Mesendoderm (in vitro differentiated cells): ENCODE measurements at places on chromosomes 3 and 15.

DNA sequence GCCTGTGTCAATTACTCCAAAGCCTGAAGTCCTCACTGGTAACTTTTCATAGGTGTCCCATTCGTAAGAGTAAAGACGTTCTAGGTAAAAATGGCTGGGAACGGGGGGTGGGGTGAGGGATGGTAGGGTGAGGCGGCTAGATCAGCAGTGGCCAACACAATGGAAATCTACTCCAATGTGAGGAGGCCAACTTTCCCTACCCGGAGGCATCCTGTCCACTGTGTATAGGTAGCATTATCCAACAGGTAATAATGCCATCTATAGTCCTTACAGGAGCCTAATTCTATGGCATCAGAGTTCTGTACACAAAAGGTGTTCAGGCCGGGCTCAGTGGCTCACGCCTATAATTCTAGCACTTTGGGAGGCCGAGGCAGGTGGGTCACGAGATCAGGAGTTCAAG, 29.1 kb downstream of the HDC start:
- no peak overlapping the region for H3K4me3 ChIP-seq
- H3K27ac ChIP-seq: no peak overlapping the region
- no peak for DNase-seq
- no peaks in the 10 kb centered on the region for H3K4me1 ChIP-seq
- H3K27me3 ChIP-seq: no peaks in the 10 kb centered on the region

- DNase-seq: peak; percentile 42
- H3K4me3 ChIP-seq: no peak overlapping the region
- H3K4me1 ChIP-seq: no peaks in the 10 kb centered on the region
- H3K27me3 ChIP-seq: peaks cover 5% of the 10 kb centered on the region
- H3K27ac ChIP-seq: no peak overlapping the region
Observed at GRCh38 chr3:198079771-198080520, 119.9 kb downstream of the LMLN start.

DNA sequence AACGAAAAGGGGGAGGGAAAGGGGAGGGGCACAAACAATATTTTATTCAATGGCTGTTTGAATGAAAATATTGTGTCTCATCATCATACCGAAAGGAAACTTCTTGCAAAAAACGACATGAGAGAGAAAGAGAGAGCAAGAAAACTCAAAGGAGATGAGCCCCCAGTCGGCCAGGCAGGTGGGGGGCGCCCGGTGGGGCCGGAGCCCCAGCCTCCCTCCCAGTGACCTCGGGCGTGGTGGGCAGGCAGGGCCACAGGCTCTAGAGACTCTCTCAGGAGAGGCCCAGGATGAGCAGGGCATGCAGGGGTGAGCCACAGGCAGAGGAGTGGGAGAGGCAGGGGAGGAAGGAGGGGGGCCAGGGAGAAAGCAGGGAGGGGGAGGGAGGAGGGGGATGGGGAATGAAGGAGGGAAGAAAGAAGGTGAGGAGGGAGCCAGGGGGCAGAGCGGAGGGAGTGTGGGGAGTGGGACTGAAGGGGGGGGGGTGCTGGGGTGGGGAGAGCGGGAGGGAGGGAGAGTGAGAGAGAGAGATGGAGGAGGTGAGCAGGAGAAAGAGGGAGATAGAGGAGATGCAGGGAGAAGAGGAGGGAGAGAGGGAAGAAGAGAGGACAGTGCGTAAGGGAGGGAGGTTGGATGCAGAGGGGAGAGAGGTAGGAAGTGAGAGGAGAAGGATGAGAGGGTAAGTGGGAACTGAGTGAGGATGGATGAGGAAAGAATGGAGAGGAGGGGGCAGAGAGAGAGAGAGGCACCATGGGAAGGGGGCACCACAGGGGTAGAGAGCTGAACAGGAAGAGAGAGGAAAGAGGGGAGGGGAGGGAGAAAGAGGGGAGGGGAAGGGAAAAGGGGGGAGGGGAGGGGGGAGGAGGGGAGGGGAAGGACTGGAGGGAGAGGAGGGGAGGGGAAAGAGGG, 14.1 kb upstream of the TMEM115 start:
- H3K27ac ChIP-seq: no peak overlapping the region
- peak; percentile 61 for DNase-seq
- no peaks in the 10 kb centered on the region for H3K27me3 ChIP-seq
- no peaks in the 10 kb centered on the region for H3K36me3 ChIP-seq

- peaks cover 11% of the 10 kb centered on the region for H3K4me1 ChIP-seq
- no peak for DNase-seq
- H3K4me3 ChIP-seq: no peak overlapping the region
- no peaks in the 10 kb centered on the region for H3K27me3 ChIP-seq
Observed at GRCh38 chr15:100020614-100021013, 287.4 kb upstream of the LYSMD4 start.

DNA sequence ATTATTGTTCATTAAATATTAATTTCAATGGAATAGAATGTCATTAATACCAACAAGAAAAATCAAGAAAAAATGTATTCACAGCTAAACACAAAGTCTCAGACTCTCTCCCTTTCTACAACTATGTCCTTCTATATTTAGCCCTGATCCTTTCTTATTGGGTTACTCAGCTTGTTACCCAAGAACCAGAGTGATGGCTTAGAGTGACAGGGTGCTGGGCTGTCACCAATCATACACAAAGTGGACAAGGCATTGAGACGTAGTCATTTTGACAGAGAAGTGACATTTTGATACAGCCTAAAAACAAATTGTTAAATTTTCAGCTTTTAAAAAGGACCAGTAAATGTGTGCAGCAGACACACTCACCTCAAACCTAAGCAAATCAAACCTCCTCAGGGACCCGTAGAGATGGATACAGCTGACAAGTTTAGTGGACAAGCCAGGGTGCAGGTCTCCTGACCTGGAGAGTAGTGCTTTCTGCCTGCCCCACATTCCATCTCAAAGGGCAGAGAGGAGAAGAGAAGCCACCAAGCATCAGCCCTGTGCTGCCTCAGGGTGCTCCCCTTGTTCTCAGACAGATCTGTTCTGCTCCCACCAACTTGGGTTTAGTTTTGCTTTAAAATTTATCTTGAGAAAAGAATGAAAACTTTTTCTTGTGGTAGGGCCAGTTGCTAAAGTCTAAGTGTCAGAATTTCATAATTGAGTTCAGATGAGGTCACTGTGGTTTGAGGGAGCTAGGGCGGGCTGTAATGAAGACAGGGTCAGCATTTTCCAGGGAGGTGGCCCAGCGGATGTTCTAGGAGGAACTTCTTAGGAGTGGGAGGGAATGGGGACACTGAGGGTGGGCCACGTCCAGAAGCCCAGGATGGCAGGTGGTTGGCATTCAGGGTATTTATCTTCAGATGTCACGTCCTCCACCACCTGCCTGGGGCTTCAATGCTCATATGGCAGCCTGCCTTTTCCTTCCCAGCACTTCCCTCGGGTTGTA, 136.5 kb upstream of the TBL1XR1 start:
- no peak overlapping the region for H3K27ac ChIP-seq
- H3K4me3 ChIP-seq: no peak overlapping the region
- no peak for DNase-seq
- H3K4me1 ChIP-seq: peaks cover 1% of the 10 kb centered on the region

DNA sequence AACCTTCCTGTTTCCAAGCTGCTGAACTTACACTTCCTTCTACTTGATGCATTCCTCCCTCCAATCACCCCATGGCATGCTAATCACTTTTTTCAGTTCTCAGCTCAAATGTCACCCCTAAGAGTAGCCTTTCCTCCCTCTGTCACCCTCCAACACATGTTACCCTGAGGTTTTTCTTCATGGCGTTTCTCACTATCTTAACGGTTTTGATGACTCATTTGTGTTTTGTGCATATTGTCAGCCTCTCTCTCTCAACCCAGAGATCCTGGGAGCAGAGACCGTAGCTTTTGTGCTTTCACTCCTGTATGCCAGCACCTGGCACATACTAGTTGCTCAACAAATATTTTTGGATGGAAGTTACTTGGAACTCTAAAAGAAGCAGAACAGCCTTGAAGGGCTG, 24.5 kb downstream of the LRRC3B start:
- no peak overlapping the region for H3K4me3 ChIP-seq
- no peaks in the 10 kb centered on the region for H3K27me3 ChIP-seq
- peak; percentile 35 for DNase-seq
- H3K4me1 ChIP-seq: no peaks in the 10 kb centered on the region

GRCh38 chr3:37532168-37532567, 329.5 kb upstream of the CTDSPL start:
- H3K36me3 ChIP-seq: no peaks in the 10 kb centered on the region
- H3K4me1 ChIP-seq: no peaks in the 10 kb centered on the region
- peak overlapping the region; percentile 42 for H3K27ac ChIP-seq
- DNase-seq: peak; percentile 40
- H3K27me3 ChIP-seq: no peaks in the 10 kb centered on the region

- no peaks in the 10 kb centered on the region for H3K36me3 ChIP-seq
- H3K27ac ChIP-seq: no peak overlapping the region
- no peak overlapping the region for H3K4me3 ChIP-seq
- no peaks in the 10 kb centered on the region for H3K4me1 ChIP-seq
- DNase-seq: no peak
- no peaks in the 10 kb centered on the region for H3K27me3 ChIP-seq
Observed at GRCh38 chr3:105691053-105691452, 177.8 kb downstream of the CBLB start.

GRCh38 chr3:35067750-35068149, 571.6 kb upstream of the ARPP21 start:
- DNase-seq: no peak
- no peaks in the 10 kb centered on the region for H3K4me1 ChIP-seq
- H3K27ac ChIP-seq: no peak overlapping the region
- H3K36me3 ChIP-seq: no peaks in the 10 kb centered on the region

- H3K27me3 ChIP-seq: no peaks in the 10 kb centered on the region
- H3K4me1 ChIP-seq: no peaks in the 10 kb centered on the region
- no peak overlapping the region for H3K27ac ChIP-seq
- H3K36me3 ChIP-seq: no peaks in the 10 kb centered on the region
Observed at GRCh38 chr15:100570275-100570674, 31.7 kb downstream of the LINS1 start.

- no peaks in the 10 kb centered on the region for H3K27me3 ChIP-seq
Observed at GRCh38 chr3:126112531-126113237, 28.8 kb upstream of the SLC41A3 start.

DNA sequence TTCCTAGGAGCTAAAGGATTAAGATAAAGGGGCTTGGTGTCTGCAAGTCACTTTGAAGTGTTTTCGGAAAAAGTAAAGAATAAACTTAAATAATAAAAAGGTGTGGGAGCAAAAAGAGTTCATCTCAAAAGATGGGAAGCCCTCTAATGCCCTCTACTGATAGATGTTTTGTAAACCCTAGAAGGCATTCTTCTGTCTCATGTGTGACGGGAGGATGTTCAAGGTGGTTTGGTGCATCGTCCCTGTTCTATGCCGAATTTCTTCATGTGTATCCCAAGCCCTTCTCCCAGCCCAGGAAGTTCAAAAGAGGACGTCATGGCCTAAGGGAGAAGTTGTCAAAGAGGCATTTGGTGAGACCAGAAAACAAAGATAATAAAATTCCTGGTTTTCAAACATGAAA, 37.2 kb downstream of the CCK start:
- no peaks in the 10 kb centered on the region for H3K36me3 ChIP-seq
- no peaks in the 10 kb centered on the region for H3K4me1 ChIP-seq
- H3K27ac ChIP-seq: no peak overlapping the region

GRCh38 chr3:33749546-33750210, 31.6 kb upstream of the CLASP2 start:
- H3K36me3 ChIP-seq: no peaks in the 10 kb centered on the region
- no peak for DNase-seq
- H3K27ac ChIP-seq: no peak overlapping the region

- DNase-seq: no peak
- H3K4me1 ChIP-seq: no peaks in the 10 kb centered on the region
- H3K27me3 ChIP-seq: no peaks in the 10 kb centered on the region
- H3K36me3 ChIP-seq: no peaks in the 10 kb centered on the region
- H3K4me3 ChIP-seq: no peak overlapping the region
- H3K27ac ChIP-seq: no peak overlapping the region
Observed at GRCh38 chr3:196195664-196196265, 15.4 kb downstream of the ZDHHC19 start.

- H3K4me1 ChIP-seq: peaks cover 7% of the 10 kb centered on the region
- no peak overlapping the region for H3K27ac ChIP-seq
- H3K36me3 ChIP-seq: no peaks in the 10 kb centered on the region
- H3K4me3 ChIP-seq: no peak overlapping the region
Observed at GRCh38 chr3:43870120-43870519, 179.4 kb downstream of the ABHD5 start.

DNA sequence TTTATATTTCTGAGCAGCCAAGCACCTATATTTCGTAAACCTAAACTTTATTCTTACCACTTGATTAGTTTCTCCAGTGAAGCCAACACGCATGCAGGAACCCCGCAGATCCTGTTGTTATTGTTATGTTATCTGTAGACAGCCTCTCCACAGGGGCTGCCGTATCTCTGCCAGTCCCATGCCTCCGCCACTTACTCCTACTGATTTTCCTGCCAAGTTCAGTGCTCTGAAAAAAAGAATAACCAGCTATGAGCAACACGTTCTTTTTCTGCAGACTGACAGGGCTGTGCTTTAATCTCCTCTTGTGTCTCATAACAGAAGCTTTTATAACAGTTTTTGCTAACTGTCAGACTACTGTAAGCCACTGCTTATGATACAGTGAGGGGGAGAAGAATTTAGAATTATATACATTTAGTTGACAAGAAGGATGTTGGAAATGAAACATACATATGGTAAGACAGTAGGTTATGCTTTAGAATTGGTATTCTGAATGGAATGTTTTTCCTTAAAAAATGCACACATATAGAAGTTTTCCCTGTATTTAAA, 347.4 kb downstream of the SI start:
- no peaks in the 10 kb centered on the region for H3K27me3 ChIP-seq
- H3K4me3 ChIP-seq: no peak overlapping the region
- H3K27ac ChIP-seq: no peak overlapping the region
- no peaks in the 10 kb centered on the region for H3K4me1 ChIP-seq
- no peaks in the 10 kb centered on the region for H3K36me3 ChIP-seq
- DNase-seq: peak; percentile 49

DNA sequence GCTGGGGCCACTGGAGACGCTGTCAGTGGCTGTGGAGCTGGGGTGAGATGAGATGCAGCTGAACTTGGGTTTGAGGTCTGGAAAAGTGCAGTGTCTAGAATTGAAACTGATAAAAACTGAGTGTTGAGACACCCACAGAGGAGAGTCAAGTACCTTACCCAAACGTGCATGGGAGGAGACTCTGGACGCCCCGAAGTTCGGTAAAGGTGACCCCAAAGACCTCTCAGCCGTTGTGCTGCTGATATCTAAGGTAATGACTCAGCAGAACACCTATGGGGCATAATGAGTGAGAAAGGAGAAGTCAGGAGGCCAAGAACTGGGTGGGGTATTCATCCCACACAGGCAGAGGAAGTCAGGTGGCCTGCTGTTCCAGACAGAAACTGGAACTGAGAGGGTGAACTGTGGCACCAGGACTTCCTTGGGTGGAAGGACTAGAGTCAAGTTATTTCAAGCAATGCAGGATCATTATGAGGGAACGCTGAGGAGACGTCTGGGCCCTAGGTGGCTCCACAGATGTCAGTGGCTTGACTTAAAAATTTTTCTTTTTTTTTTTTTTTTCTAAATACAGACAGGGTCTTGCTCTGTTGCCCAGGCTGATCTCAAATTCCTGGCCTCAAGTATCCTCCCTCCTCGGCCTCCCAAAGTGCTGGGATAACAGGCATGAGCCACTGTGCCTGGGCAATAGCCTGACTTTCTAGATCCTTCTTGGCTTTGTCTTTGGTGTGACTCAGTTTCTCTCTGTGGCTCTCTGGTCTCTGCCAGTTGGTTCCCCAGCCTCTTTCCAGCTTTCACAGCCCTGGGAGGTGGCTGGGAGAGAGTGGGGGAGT, 67.6 kb upstream of the GCNT3 start:
- H3K4me1 ChIP-seq: peaks cover 4% of the 10 kb centered on the region
- H3K36me3 ChIP-seq: no peaks in the 10 kb centered on the region
- no peaks in the 10 kb centered on the region for H3K27me3 ChIP-seq

- no peak overlapping the region for H3K4me3 ChIP-seq
- no peaks in the 10 kb centered on the region for H3K36me3 ChIP-seq
- H3K27ac ChIP-seq: no peak overlapping the region
Observed at GRCh38 chr3:187024536-187025226, 94.4 kb downstream of the ST6GAL1 start.
